CD8-positive, alpha-beta memory T cell (primary cell): ENCODE measurements at places on chromosomes 1 and 21. TPM values are rescaled to one million over a fixed set of nuclear protein-coding genes. Genes with fewer than 3 reads are reported as not detected.

Gene UBE2J2
- polyA plus RNA-seq: 79.7 TPM

Gene VWA5B1
- not detected for polyA plus RNA-seq

Gene MANEAL
- 4.0 TPM for polyA plus RNA-seq

GRCh38 chr1:65830306-65830705 is 37.6 kb downstream of the PDE4B start:
- H3K27ac ChIP-seq: no peak overlapping the region
- no peaks in the 10 kb centered on the region for H3K36me3 ChIP-seq
- DNase-seq: no peak
- H3K4me3 ChIP-seq: no peak overlapping the region

DNA sequence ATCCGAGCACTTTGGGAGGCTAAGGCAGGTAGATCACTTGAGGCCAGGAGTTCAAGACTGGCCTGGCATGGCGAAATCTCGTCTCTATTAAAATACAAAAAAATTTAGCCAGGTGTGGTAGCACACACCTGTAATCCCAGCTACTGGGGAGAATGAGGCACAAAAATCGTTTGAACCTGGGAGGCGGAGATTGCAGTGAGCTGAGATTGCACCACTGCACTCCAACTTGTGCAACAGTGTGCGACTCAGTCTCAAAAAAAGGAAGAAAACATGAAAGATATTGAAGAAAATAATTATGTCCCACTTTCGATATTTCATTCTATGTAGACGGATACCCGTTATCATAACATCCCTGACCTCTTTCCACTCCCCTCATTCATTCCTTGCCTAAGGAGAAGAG is 19.2 kb downstream of the TUT4 start:
- no peaks in the 10 kb centered on the region for H3K27me3 ChIP-seq
- H3K27ac ChIP-seq: no peak overlapping the region
- no peak overlapping the region for H3K4me3 ChIP-seq
- H3K4me1 ChIP-seq: peaks cover 18% of the 10 kb centered on the region
- no peaks in the 10 kb centered on the region for H3K36me3 ChIP-seq
- DNase-seq: no peak

DNA sequence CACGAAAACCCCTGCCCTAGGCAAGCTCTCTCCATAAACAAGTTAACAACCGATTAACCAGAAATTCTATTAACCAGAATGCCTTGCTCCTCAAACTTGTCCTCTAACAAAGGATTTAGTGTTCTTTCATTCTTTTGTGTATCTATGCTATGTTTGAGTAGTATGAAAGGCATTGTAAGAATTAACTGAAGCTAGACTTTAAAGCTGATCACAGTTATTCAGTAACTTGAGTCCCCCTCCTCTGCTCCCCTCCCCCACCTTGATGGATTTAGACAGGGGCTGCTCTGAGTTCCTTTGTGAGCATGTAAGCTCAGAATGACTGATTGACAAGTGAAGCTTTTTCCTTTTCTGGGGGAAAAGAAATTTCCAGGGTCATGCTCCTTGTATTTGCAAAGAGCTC is 257.6 kb downstream of the TTLL7 start:
- no peak overlapping the region for H3K27ac ChIP-seq
- H3K4me1 ChIP-seq: no peaks in the 10 kb centered on the region
- no peak for DNase-seq
- H3K36me3 ChIP-seq: no peaks in the 10 kb centered on the region
- no peaks in the 10 kb centered on the region for H3K27me3 ChIP-seq

DNA sequence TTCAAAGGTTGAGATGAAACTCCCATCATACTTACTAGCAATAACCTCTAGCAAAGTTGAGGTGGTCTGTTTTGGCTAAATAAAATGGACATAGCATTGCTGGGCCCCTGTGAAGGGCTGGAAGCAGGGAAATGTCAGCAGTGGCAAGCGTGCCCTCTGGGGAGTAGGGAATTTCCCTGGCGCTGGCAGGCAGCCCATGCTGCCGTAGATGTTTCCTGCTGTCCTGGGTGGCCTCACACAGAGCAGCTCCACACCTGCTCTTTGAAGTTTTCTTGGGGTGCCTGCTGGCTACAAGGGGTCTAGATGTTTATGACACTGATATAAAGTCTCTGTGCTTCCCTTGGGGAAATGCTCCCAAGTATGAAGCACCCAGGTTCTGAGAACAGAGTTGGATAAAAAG is 30.2 kb downstream of the ADARB1 start:
- peak; percentile 35 for DNase-seq
- no peak overlapping the region for H3K4me3 ChIP-seq
- H3K27ac ChIP-seq: no peak overlapping the region
- H3K27me3 ChIP-seq: no peaks in the 10 kb centered on the region

DNA sequence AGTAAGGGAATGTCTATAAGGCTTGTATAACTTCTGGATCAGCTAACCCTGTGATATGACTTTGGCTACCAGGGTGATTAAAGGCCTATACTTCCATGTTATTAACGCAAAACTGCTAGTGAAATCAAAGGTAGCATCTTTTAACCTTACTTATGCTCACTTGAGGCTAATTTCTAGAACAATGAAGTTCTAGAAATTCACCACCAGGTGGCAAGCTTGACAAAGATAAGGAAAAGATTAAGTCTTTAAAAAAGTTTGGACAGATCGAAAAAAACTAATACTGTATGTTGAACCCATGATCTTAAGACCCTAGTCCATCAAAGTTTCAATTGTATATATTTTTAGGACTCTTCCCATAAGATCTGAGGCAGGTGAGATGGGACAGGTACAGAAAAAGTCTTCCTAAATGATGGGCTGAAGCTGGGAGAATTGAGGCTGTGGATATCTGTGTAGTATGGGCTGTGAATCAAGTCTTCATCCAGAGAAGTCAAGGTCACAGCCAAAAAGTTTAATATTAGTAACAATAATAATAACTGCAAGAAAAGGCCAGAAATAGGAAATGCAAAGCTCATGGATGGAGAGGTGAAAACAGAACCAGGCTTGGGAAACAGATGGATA is 18.8 kb downstream of the KYAT3 start:
- no peak overlapping the region for H3K27ac ChIP-seq
- H3K36me3 ChIP-seq: no peaks in the 10 kb centered on the region
- H3K4me3 ChIP-seq: no peak overlapping the region
- peaks cover 8% of the 10 kb centered on the region for H3K4me1 ChIP-seq
- DNase-seq: peak; percentile 27
- no peaks in the 10 kb centered on the region for H3K27me3 ChIP-seq

DNA sequence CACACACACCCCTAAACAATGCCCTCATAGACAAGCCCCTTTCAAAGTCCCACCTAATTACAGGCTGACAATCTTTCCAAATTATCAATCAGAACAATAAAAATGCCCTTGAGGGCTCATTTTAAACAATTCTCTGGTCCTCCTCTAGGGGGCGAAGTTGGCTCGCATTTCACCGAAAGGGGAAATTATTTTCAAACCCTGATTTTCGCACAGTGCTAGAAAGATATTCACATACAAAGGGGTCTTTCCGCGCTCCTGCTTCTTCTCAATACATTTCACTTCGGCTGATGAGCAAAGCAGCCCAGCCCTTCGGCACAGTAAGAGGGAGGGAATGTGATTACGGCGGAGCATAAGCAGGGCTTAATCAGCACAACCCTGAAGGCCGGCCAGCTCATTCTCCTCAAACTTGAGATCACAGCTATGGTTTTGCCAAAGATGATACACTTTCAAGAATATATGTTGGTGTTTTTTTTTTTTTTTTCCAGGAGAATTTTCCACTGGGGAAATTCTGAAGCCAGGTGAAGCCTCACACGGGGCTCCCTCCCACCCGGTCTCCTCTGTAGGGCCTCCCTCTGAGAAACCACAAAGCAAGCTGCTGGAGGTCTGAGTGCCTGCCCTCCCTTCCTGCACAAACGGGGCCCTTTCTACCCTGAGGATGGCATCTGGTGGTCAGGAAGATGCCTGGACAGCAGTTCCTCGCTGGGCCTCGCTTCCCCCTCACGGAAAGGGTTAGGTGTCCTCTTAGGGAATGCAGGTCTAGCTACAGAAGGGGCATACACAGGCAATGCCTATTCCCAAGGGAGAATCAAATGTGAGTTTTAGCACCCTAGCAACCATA is 66.9 kb downstream of the GNG12 start:
- DNase-seq: peak; percentile 50
- H3K27ac ChIP-seq: no peak overlapping the region

GRCh38 chr1:28244549-28245251 is 8.8 kb downstream of the ATP5IF1 start:
- H3K36me3 ChIP-seq: no peaks in the 10 kb centered on the region
- no peaks in the 10 kb centered on the region for H3K27me3 ChIP-seq
- no peak overlapping the region for H3K4me3 ChIP-seq
- peaks cover 59% of the 10 kb centered on the region for H3K4me1 ChIP-seq
- no peak for DNase-seq

Gene TINAGL1
- polyA plus RNA-seq: not detected

Gene PAQR6
- 0.53 TPM for polyA plus RNA-seq

DNA sequence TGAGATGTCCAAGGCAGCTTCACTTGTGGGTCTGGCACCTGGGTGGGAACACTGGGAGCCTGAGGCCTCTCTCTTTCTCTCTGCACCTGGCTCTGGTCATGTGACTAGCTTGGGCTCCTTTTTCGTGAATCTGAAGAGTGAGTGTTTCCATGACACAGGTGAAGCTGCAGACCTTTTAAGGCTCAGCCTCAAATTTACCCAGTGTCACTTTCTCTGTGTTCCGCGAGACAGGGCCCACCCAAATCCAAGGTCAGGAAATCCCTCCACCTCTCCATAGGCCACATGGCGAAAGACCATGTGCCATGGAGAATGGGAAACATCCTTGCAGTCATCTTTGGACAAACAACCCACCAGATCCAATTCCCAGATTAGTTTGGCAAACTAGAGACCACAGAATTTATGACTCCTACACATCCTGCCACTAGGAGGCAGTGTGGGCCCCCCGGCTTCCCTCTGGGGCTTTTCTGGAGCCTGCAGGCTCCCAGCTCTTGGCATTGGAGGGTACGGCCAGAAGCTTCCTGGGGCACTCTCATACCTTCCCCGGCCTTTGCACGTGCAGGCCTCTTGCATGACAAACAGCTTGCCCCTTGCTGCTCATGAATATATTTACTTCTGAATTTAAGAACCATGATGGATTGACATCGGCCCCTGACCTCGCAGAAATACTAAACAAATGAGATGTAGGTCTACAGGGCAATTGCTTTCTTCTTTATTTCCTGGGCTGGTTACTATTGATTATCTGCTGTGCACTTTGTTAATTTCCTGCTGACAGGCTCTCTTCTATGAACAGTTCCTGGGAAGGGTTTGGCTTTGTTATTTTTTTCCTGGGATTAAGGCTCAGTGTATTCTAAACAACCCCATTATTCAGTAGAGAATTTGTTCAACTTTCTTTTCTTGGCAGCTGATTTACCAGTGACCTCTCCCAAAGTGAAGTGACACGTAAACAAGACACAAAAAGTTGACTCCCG is 180.7 kb downstream of the KAZN start:
- no peaks in the 10 kb centered on the region for H3K36me3 ChIP-seq
- no peaks in the 10 kb centered on the region for H3K4me1 ChIP-seq
- peak overlapping the region; percentile 4 for H3K27ac ChIP-seq
- no peak for DNase-seq

GRCh38 chr1:29320156-29320940 is 84.0 kb downstream of the PTPRU start:
- no peaks in the 10 kb centered on the region for H3K36me3 ChIP-seq
- DNase-seq: no peak
- no peaks in the 10 kb centered on the region for H3K27me3 ChIP-seq
- no peaks in the 10 kb centered on the region for H3K4me1 ChIP-seq
- no peak overlapping the region for H3K4me3 ChIP-seq
- no peak overlapping the region for H3K27ac ChIP-seq
